Stimulated activated CD8-positive, alpha-beta memory T cell treated with anti-CD3 and anti-CD28 coated beads, Interleukin-2, amount 100 ng/mL, for 48 hours (primary cell): ENCODE measurements at places on chromosomes 12 and 14.

DNA sequence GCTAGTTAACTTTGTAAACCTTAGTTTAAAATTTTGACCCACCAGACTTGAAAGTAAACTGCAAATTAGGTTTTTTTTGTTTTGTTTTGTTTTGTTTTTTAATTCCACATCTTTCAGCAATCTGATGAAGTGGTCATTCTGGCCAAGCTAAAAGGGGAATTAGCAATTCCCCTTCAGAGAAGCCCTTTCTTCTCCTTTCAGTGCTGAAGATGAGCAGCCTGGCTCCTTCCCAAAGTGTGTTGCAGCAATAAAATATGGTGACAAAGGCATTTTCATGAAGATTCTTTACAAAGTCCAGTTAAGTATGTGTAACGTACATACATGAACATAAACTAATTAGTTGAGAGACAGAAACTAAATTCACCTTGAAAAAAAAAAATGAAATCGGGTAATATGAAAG is 380.1 kb downstream of the NOVA1 start:
- no peak for DNase-seq

GRCh38 chr12:108580531-108580930 is 17.4 kb downstream of the TMEM119 start:
- DNase-seq, result no peak

GRCh38 chr12:46430340-46430948 is 57.9 kb upstream of the SLC38A2 start:
- DNase-seq, result no peak

DNA sequence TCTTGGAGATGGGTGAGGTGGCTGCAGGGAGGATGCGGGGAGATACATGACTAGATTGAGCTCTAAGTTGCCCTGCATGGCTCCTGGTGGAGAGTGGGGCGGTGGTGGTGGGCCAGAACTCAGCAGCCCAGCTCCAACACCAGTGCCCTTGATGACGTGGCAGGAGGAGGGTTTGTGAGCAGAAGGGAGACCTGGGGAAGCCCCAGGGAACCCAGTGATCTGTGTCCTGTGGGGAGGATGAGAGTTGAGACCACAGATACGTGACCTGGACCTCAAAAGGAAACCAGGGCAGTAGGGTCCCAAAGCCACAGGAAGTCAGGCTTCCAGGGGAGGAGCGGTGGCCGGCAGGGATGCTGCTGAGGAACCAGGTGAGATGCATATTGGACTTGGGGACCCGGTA is 989.1 kb upstream of the TMEM132C start:
- DNase-seq, result no peak

GRCh38 chr14:31138301-31138700 is 69.3 kb downstream of the HECTD1 start:
- no peak for DNase-seq

DNA sequence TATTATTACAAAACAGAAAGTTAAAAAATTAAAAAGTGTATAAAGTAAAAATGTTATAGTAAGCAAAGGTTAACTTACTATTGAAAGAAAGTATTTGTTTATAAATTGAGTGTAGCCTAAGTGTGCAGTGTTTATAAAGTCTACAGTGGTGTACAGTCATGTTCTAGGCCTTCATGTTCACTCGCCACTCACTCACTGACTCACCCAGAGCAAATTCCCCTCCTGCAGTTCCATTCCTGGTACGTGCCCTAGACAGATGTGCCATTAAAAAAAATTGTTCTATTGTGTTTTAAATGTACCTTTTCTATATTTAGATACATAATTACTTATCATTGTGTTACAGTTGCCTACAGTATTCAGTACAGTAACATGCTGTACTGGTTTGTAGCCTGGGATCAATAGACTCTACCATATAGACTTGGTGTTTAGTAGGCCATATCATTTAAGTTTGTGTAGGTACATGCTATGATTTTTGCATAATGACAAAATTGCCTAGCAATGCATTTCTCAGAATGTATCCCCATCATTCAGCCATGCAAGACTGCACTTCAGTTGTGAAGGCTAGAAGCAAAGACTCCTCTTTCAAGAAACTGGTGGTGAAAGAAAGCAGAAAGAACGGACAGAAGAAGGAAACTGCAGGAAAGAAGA is 100.6 kb downstream of the DACT1 start:
- no peak for DNase-seq
